ENCODE measurements at places on chromosomes 6 and 20.

- no peak for DNase-seq
Observed at GRCh38 chr6:2026133-2026532, 219.3 kb downstream of the GMDS start.

- no peak for DNase-seq
Observed at GRCh38 chr6:8014947-8015346, 49.2 kb downstream of the BLOC1S5 start.

- no peak for DNase-seq
Observed at GRCh38 chr6:79668381-79668780, 37.3 kb downstream of the SH3BGRL2 start.

GRCh38 chr20:39800111-39800510, 838.0 kb downstream of the DHX35 start:
- no peak for DNase-seq

DNA sequence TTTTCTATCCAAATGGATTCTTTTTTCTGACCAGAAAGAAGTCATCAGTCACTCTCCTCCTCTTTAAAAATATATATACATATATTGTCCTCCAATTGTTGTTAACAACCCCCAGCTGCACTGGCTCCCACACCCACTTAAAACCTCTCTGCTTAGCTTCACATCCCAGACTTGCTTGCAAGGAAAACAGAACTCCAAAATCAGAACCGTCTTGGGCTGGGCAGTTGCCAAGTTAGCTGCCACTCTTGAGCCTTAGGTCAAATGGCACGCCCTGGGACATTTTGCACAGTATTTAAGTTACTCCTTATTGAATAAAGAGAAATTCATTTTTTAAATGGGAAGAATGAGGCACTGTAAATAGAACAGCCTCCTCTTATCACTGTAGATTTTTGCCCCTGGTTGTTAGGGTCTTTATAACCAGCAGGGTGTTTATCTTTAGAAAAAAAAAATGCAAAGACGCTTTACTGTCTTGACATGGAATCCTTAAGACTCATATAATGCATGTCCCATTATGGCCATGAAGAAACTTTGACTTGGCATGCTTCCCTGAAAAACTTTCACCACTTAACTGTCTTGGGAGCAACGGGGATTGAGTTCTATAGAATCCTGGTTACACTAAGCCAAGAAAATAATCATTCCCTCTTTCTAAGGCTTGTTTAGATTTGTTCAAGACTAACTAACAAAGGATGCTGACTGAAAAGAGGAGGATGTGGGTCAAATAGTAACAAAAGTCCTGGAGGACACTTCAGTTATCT, 204.5 kb downstream of the ISM1 start:
- no peak for DNase-seq

- DNase-seq, result no peak
Observed at GRCh38 chr6:39449022-39449421, 126.5 kb upstream of the KCNK16 start.

- no peak for DNase-seq
Observed at GRCh38 chr6:140043762-140044378, 669.4 kb upstream of the CITED2 start.

GRCh38 chr6:112441607-112442006, 94.5 kb downstream of the RFPL4B start:
- no peak for DNase-seq

DNA sequence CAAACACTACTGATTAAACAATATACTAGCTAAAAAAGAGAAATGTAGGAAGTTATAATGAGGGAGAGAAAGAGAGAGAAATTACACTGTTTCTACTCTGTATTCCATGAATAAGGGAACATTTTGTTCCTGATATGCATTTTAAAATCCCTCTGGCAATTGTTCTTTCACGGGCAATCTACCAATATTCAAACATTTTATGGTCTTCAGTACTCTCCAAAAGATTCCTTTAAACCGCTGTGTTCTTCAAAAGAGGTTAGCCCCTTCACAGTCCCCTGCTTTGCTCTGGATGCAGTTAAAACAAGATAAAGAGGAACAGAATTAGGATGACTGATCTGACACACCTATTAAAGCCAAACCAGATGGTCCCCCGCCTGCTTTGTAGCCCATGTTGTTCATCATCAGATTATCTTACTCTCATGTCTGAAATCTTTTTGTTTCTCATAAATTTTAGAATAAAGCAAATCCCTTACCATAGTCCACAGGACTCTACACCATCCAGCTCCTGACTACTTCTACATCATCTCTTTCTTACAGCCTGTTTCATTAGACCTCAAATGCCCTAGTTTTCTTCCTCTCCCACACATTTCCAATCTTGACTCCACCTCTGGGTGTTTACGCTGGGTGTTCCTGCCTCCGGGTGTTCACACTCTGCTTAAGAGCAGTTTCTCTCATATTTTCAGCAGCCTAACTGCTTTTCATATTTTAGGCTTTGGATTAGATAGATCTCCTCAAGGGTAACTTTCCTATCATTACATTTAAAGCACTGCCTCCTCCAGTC, 399.7 kb downstream of the COL12A1 start:
- DNase-seq, result no peak

GRCh38 chr20:59830665-59831023, 102.8 kb downstream of the SYCP2 start:
- no peak for DNase-seq

- peak; percentile 26 for DNase-seq
Observed at GRCh38 chr6:43013097-43013842, 476 bp downstream of the MEA1 start.

DNA sequence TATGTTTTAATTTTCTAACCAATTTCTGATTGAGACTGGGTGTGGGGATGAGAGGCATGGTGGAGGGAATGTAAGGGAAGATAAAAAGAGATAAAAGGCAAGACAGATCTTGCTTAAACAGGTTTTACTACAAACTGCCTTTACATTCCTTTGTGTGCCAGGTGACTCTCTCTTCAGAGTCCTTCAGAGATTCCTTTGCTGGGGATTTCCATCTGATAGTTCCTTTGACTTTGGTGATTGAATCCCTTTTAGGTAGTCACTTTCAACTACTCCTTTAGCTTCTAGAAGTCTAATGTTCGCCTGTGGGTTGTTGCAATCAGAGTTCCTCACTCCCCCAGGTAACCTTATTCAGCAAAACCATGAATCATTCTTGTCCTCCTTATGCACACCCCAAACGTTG, 283.3 kb upstream of the MANEA start:
- no peak for DNase-seq

DNA sequence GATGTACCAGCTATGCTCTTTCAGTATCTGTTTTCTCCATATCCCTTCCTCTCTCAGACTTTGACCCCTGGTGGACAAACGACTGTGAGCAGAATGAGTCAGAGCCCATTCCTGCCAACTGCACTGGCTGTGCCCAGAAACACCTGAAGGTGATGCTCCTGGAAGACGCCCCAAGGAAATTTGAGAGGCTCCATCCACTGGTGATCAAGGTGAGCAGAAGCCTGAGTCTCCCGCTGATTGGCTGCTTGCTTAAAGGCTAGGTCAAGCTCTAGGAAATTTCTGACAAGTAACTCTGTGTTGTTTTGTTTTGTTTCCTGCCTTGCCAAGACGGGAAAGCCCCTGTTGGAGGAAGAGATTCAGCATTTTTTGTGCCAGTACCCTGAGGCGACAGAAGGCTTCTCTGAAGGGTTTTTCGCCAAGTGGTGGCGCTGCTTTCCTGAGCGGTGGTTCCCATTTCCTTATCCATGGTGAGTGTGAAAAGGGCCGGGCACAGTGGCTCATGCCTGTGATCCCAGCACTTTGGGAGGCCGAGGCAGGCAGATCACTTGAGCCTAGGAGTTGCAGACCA, 28.6 kb downstream of the C6orf89 start:
- no peak for DNase-seq

GRCh38 chr20:43778375-43778774, 51.6 kb upstream of the GTSF1L start:
- no peak for DNase-seq

DNA sequence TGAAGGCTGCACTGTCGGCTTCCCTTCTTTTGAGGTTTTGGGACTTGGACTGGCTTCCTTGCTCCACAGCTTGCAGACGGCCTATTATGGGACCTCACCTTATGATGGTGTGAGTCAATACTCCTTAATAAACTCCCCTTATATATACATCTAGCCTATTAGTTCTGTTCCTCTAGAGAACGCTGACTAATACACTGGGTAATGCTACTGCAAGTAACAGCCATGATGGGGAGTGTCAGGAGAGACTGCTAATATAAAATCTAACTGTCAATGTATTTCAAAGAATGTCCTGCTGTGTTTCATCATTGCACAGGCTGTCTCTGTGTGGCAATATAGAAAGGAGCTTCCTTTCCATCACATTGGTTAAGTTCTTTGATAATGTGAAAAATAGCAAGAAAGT, 57.7 kb upstream of the UST start:
- DNase-seq, result no peak

DNA sequence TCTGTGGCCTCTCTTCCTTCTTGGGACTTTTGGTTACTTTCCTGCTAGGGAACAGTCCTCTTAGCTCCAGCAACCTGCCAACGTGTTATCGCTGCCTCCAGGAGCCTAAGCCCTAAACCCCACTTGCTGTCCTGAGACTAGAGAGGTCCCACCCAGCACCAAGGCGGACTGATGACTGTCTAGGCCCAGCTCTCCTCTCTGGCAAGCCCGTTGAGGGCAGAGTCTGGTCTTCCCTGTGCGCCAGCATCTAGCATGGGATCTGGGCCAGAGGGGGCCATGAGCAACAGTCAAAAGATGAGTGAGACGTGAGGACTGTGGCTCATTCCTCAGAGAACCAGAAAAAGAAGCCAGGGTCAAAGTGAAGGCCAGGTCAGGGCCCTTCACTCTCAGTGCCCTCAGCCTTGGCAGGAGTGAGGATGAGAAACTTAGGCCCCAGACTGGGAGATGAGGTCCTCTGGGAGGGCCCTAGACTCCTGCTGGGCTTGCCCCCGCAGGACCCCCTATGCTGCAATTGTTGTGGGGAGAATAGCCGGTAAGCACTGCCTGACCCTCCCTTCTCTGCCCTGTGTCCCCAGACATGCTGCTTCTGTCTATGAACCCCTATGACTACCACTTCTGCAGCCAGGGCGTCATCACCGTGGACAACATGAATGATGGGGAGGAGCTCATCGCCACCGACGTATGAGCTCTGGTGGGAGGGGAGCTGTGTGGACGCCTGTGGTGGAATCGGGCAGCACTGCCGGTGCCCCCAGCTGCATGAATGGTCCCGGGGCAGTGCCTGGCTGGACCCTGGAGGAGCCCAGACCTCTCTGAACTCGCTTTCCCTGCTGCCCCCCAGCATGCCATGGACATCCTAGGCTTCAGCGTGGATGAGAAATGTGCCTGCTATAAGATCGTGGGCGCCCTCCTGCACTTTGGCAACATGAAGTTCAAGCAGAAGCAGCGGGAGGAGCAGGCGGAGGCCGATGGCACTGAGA, 30.9 kb downstream of the MYH7B start:
- no peak for DNase-seq

GRCh38 chr6:145318952-145319351, 416.4 kb downstream of the EPM2A start:
- no peak for DNase-seq

DNA sequence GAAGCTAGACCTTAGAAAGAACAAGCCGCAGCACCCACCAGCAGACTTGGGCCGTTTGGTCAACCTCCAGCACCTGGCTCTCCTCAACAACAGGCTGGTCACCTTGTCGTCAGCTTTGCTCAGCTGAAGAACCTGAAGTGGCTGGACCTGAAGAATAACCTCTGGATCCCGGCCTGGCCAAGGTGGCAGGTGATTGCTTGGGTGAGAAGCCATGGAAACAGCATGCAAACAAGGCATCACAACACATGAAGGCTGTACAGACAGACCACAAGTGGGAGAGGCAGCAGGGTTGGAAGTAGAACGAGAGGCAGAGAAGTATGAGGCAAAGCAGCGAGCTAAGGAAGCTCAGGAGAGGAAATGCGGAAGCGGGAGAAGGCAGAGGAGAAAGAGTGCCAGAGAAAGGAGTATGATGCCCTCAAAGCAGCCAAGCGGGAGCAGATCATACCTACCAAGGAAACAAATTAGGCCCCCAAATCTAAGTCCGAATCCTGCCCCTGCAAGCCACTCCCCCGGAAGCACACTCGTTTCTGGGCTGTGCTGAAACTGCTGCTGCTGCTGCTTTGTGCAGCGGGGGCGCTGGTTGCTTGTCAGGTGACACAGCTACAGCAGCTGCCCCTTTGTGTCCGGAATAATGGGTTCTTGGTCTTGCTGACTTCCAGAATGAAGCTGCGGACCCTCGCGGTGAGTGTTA, 121.6 kb upstream of the LGSN start:
- no peak for DNase-seq

DNA sequence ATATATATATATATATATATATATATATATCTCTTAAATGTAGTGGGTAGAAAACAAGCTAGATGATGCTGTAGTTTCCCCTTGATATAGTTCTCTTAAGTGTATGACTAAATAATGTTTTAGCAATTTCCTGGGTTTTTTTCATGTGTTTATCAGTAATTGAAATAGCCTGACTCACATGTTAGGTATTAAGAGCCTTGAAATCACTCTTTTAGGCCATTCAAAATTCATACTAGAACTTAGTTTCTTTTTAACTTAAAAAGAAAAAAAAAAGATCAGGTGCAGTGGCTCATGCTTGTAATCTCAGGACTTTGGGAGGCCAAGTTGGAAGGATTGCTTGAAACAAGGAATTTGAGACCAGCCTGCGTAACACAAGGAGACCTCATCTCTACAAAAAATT, 44.1 kb downstream of the NKX2-4 start:
- no peak for DNase-seq

DNA sequence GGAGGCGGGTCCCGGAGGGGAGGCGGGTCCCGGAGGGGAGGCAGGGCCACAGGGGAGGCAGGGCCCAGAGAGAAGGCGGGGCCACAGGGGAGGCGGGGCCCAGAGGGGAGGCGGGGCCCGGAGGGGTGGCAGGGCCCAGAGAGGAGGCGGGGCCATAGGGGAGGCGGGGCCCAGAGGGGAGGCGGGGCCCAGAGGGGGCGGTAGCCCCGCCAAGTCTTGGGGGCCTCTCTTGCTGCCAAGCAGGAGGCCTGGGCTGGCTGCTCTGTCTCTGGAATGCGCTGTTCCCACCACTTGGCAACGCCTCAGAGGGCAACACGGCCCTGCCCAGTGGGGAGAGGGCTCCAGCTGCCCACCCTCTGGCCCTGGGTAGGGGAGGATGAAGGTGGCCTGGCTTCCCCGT, 80.5 kb downstream of the YTHDF1 start:
- no peak for DNase-seq

GRCh38 chr20:25418776-25419175, 11.3 kb downstream of the GINS1 start:
- DNase-seq, result no peak

- DNase-seq, result no peak
Observed at GRCh38 chr6:37050045-37050853, 44.8 kb downstream of the FGD2 start.

DNA sequence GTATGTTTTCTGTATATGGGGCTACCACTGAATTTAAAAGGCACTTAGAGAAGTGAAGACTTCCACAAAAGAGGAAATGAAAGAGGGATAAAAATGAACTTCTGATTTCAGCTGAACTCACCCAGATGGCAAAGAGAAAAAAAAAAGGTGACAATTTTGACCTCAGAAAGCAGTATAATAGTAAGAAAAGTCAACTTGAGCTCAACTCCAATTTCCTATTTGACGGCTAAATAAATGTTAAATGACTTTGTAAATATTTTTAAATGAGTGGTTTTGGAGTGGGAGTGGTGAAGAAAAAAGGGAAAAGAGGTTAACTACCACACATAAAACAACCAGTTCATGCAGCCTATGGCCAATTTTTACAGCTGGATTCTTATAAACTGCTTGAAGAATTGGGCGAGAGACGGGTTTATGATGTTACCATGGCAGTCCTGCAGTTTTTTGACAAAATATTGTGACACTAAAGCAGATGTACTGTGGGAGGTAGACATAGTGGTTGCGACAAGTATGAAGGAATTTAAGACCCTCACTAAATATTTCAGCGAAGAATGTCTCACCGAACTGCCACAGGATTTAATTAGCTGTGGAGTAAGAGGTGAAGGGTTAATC, 49.8 kb upstream of the ADTRP start:
- DNase-seq, result no peak

Measured in SK-N-DZ (cell line).